Stimulated activated CD4-positive, alpha-beta T cell treated with anti-CD3 and anti-CD28 coated beads, Interleukin-1b, Interleukin-23, amount 100 ng/mL, for 24 hours (primary cell): ENCODE measurements at places on chromosomes 5 and 9.

DNA sequence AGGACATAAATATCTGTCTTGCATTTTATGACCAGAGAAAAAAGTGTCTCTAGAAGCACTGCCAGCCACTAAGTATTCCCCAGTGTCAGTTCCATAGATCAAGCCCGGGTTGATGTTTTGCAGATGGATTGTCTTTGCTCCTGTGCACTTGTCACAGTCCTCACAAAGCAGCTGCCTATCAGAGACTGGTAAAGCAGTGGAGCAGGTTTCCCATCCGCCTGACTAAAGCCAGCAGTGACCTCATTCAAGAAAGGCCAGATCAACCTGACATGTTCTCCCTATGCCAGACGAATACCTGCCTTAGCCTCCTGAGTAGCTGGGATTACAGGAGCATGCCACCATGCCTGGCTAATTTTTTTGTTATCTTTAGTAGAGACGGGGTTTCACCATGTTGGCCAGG lies 26.8 kb upstream of the GARNL3 start:
- DNase-seq = no peak

DNA sequence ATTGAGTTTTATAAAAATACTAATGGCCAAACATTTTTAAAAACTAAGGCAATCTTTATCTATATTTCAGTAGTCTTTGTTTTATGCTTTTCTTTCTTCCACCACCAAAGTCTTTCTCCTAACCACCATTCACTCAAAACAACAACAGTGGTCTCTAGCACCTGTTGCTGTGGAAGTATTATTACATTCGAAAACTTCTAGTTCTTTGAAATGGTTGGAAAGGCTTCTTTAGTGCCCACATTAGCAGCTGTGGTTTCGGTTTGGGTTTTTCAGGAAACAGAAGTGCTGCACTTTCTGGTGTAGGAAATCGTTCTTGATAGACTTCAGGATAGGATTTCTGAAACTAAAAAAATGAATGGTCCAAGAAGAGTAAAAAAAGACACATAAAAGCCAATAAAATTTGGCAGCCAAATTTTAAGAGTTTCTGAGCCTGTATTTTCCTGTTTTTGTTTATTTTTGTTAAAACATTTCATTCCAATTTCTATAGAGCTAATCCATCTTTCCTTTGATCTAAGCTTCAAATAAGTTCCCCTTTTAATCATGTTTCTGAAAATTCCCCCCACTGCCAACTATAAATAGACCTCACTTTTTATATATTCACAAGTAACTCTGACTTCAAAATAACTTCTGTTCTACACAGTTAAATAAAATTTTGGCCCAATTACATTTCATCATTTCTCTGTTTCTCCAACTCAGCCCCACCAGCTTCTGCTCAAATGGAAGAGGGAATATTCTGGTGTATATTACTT lies 102.2 kb downstream of the DEPDC1B start:
- no peak for DNase-seq

- no peak for DNase-seq
Measured at GRCh38 chr5:139368613-139369012, 14.5 kb downstream of the SLC23A1 start.

GRCh38 chr9:90259311-90260246 lies 383.0 kb downstream of the DIRAS2 start:
- no peak for DNase-seq

DNA sequence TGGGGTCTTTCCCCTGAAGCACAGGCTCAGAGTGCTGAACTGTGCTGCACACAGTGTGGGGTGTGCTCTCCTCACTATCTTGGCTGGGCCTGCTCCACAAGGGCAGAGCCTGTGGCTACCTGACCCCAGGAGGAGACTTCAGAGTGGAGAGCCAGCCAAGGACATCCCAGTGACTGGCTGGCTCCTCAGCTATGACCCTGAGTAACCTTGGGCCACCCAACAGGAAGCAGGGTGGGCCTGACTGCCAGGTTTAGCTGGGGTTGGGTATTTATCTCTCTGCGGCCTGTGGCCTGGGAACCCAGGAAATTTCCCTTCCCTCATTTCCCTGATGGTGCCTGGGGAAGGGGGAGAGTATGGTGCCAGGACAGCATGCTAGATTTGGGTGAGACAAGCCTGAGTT lies 2.1 kb upstream of the EEIG1 start:
- no peak for DNase-seq

DNA sequence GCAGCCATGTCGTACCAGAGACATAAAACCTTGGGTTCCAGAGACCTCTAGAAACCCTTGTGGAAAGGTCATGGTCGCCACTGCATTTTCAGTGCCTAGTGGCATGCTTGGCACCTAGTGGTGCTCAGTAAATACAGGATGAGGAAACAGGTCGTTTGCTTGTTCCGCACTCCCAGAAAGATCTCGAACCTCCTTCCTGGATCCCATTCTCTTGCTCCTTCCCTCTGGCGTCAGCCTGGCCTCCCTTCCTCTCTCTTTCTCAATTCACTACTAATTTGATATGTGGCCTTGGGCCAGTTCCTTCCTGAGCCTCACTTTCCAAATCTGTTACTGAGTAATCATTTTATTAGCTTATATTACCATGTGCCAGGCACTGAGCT lies 4.4 kb downstream of the NDST1 start:
- DNase-seq = no peak
